ENCODE measurements at places on chromosomes 12 and 14.
A peak's percentile ranks its signal among the peaks of the same experiment; 100 is the strongest.

GRCh38 chr12:77133566-77133965 lies 68.2 kb upstream of the E2F7 start:
- no peak for DNase-seq

GRCh38 chr14:84453307-84453950 lies 1076.5 kb upstream of the FLRT2 start:
- DNase-seq: no peak

- no peak for DNase-seq
These were observed 144.0 kb downstream of the PPFIA2 start for GRCh38 chr12:81615026-81615588.

DNA sequence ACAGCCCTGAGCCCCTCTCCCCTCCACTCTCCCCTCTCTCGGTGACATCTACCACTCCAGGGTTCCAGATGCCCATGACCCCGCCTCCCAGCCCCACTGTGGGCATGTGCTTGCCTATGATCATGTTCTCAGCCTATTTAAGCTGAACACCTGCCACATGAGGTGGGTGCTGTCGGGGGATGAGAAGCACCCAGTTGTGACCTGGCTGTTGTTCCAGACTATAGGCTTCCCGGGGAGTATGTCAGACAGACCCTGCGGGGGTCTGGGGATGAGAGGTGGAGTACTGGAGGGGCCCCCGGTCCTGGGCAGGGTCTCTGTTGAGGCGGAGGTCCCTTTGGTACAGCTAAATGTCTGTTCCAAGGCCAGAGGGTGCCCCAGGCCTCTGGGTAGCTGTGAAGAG lies 6.0 kb downstream of the VSX2 start:
- no peak for DNase-seq

DNA sequence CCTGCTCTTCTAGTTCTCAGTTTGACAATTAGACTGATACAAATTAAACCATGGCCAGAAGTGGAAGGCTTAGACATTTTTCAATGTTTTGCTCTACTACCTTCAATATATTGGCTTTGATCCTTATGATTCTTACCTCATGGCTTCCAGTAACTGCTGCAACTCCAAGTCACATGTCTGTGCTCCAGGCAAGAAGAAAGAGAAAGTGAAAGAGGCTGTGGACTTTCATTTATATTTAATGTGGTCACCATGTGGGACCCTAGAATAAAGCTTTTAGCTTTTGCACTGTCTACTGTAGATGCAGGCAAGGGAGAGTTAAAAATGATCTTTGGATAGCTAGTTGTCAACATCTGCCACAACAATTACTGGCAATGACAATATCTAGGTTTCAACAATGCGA lies 214.3 kb upstream of the PDE3A start:
- no peak for DNase-seq

GRCh38 chr12:79023784-79024183 lies 159.2 kb downstream of the SYT1 start:
- DNase-seq: no peak

DNA sequence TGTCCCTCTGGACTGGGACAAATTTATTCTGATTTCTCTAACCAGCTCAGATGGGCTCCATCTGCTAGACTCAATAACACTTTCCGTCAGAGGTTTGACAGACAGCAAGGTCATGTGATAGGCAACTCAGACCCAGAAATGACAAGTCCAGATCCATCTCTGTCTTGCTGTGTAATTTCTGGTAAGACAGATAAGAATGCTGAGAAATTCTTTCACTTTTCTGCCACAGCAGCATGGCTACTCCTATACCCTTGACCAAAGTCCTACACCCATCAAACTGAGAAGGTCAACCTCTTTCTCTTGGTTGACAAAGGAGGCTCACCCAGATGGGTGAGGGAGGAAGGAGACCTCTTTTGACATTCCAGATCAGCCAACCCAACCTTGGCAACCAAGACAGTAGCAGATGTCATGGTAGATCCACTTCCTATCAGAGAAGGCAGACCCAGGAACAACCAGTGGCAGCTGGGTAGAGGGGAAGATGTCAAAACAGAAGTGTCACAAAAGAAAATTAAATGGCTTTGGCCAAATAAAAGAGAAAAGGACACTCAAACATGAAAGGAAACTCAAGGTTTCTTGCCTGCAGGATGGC lies 36.9 kb upstream of the PRKAB1 start:
- DNase-seq: no peak

DNA sequence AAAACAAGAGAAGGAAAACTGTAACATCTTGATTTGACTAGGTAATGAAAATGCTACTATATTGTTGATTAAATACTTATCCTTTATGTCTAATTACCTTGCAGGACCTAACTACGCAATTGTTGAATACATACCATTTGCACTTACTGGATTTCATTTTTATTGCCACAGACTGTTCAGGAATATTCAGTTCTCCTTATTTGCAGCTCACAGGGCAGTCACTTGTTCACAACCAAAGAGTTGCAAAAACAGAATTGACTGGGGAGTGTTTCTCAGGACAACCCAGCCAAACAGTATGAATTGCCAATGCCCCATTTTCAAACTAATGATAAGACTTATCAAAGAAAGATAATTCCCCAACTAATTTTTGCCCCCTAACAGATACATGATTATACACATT lies 49.4 kb downstream of the CIT start:
- no peak for DNase-seq

DNA sequence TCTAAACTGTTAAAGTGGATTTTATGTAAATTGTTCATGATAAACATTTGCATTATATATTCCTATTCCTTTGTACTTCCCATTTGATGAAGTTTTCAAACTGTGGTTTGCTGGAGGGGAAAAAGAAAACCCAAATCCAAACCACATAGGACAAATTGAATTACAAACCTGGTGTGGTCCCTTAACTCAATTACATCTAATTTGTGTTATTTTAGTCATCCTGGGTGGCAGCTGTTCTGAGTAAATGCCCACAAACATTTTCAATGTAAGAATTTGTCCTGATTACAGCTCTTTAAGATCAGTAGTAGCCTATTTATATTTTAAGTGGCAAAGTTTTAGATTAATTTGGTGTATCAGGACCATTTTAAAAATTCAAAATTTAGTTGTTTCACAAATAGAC lies 153.9 kb downstream of the RAD51B start:
- DNase-seq: no peak

DNA sequence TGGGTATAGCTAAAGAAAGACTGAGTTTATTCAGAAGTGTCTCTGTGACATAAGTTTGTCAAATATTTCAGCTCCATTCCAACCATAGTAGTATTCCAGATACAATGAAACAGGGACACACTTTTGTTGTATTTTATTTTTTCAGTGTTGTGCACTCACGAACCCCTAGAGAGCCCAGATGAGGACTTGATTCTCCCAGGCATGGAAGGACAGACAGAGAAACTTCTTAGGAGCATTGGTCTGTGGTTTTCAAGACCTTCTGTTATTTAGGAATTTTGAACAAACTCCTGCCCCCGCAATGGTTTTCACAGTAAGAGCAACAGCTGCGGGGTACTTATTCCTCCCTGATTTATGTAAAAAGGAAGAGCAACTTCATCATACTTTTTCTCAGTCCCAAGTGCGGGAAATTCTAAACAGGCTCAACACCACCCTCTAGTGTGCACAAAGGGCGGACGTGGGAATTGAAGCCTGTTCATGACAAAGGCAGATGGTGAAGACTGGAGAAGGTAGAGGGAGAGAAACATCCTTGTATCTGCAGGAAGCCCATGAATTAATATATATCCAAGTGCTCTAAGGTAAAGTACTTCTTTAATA lies 147.6 kb downstream of the PAH start:
- peak; percentile 44 for DNase-seq

DNA sequence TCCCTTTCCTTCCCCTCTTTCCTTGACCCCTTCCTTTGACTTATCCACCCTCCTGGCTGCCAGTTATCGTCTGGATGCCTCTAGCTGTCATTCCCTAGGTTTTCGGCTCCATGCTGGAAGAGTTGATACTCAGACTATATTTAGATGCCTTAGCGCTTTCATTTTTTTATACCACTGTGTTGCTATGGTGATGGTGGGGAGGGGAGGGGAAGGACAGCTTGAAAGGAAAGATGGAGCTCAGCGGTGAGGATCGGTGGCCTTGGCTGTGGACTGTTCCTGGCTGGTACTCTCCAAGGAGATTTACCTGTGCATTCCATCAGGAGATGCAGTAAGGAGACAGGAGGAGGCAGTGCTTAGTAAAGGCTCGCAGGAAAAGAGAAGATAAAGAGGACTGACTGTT lies 108.7 kb downstream of the SLC8A3 start:
- DNase-seq: no peak

- DNase-seq: no peak
These were observed 265.9 kb downstream of the EFCAB11 start for GRCh38 chr14:89688507-89689211.

- DNase-seq: no peak
These were observed 3.1 kb downstream of the FKBP4 start for GRCh38 chr12:2797721-2798418.

- no peak for DNase-seq
These were observed 45.6 kb downstream of the GUCY2C start for GRCh38 chr12:14650789-14651188.

- no peak for DNase-seq
These were observed 96.8 kb upstream of the DACT1 start for GRCh38 chr14:58540749-58541632.
